ENCODE measurements at places on chromosomes 7 and 10.
A peak's percentile ranks its signal among the peaks of the same experiment; 100 is the strongest.

GRCh38 chr7:15921576-15921975 lies 235.1 kb upstream of the MEOX2 start:
- peak; percentile 86 for DNase-seq

DNA sequence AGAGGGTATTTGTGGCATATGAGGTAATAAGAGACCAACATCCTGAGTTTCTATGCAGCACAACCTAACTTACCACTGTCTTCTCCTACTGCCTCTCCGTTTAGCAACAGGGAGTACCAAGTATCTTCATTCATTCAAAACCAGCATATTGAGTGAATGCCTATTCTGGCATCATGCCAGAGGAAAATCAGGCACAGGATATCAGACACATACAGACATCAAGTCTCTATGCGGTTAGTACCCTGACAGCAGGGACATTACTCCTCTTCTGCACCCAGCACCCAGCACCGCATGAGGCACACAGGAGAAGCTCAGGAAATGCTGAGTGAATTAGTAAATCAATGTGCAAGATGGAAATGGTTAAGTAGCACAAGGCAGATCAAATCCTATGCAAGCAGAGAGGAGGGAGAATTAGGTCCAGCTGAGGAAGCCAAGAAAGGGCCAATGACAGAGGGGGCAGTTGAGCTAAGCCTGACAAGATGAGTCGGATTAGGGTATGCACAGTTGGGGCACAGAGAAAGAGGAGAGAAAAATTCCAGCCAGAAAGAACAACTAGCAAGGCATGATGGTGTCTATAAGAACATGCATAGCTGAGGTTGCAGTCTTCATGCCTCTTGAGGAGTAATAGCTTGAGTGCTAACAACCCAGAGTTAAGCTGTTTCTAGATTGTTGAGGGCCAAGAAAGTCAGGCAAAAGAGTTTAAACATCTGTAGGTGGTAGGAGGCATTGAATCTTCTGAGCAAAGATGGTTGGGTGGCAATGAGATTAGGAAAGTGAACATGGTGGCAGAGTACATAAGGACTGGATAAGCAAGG lies 146.0 kb downstream of the PLXNA4 start:
- DNase-seq = no peak

DNA sequence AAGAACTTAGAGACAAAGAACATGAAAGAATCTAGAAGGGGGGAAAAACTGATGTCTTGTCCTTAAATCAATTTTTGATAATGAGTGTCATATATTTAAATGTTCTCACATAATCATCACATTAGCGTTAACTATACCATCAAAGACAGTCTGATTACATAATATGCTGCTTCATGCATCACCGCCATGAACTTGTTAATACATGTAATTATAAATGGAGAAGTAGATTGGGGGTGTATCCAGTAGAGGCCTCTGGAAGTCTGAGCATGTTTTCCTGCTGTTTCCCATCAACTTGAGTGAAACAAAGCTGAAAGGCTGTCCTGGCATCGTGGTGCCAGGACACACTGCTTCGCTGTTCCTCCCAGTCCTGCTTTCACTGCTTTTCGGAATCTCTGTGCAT lies 48.2 kb downstream of the PRLHR start:
- DNase-seq = no peak

DNA sequence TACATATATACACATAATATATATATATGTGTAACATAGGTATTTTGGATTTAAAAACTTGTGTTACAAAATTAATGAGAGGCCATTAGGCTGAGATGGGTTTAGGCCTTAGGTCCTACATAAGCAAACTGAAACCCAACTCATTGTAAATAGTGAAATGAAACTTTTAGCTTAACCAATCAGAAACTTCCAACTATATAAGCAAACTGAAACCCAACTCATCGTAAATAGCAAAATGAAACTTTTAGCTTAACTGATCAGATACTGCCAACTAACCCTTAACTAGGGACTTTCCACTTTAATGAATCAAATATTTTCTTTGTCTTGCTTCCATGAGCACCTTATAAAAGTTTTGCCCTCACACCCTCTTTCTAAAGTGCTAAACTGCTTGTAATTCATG lies 17.3 kb upstream of the SAMD9L start:
- peak; percentile 47 for DNase-seq

GRCh38 chr10:71324743-71325142 lies 5.7 kb downstream of the SLC29A3 start:
- DNase-seq = no peak

All from M059J (cell line).